ENCODE measurements at places on chromosomes 13 and 19.

- DNase-seq: no peak
Observed at GRCh38 chr19:17468302-17469091, 1.8 kb upstream of the SLC27A1 start.

DNA sequence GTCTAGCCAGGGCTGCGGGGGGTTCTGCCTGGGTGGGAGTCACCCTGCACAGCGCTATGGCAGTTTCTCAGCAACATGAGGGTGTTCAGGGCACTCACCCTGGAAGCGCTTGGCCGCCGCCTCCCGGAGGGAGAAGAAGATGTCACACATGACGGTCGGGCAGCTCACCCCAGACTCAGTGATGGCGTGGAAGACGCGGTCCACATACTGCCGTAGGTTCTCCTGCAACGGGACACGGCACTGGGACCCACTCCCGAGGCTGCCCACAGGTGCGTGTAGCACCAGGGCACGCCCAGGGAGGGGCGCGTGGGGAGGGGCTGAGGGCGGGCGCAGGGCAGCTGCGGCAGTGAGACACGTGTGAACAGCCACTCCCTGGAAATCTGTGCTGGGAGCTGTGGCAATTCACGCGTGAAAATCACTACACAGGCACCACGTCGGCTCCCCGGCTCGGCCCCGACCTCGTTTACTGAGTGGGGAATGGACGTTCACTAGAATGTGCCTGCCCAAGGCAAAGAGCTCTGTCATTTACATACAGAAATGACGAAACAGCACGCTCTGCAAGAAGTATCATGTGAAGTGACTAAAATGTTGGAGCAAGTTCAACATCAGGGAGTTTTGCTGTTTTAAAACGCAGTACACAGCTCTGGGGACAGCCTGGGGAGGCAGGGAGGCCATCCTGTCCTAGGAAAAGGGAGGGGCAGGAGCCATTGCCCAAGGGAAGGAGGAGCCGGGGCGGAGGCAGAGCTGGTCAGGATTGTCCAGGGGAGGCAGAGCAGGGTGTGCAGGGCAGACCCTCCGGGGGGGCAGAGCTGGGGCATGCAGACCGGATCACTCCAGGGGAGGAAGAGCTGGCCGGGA lies 41.5 kb upstream of the C13orf46 start:
- no peak for DNase-seq

GRCh38 chr19:47239610-47240296 lies 8.8 kb upstream of the BBC3 start:
- DNase-seq: no peak

DNA sequence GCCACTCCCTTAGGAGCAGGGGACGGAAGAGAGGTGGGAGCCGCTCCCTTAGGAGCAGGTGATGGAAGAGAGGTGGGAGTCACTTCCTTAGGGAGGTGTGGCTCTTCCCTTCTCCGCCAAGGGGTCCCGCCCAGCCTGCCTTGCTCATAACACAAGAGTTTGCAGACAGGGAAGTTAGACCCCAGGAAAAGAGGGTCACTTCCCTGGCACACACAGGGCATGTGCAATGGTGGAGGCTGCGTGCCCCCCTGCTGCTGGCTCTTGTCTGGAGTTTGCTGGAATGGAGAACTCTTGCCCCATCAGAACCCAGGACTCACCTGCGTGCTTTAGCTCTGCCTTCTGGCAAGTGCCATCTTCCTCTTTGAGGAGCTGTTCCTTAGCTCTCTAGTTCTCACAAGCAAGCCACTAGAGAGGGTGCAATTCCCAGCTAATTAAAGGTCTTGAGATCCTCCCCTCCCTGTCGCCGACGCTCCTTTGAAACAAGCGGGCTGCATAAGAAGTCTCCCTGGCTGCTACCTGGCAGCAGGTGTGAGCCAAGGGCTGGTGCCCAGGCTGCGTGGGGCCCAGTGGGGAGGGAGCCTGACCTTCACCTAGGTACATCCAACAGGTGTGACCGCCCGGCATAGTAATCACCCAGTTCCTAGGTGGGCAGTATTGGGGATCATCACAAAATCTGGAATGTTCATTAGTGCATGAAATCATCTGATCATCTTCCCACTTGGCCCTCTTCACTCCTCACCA lies 281.6 kb downstream of the ZNF536 start:
- DNase-seq: no peak

DNA sequence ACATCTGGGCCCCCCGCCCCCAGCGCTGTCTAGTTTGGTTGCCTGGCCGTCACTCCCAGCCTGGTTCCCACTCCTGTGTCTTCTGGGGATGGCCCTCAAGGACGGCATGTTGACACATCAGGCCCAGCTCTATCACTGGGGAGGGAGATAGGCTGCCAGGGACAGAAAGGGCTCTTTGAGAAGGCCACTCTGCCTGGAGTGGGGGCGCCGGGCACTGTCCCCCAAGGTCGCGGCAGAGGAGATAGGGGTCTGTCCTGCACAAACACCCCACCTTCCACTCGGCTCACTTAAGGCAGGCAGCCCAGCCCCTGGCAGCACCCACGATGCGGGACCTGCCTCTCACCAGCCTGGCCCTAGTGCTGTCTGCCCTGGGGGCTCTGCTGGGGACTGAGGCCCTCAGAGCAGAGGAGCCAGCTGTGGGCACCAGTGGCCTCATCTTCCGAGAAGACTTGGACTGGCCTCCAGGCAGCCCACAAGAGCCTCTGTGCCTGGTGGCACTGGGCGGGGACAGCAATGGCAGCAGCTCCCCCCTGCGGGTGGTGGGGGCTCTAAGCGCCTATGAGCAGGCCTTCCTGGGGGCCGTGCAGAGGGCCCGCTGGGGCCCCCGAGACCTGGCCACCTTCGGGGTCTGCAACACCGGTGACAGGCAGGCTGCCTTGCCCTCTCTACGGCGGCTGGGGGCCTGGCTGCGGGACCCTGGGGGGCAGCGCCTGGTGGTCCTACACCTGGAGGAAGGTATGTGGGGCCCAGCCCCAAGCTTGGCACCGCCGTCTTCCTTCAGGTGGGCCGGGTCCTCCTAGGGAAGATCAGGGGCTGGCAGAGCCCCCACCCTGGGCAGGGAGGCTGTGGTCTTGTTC lies at the start of gene AMH:
TSS of gene AMH (plus strand) at position 314 of the 857 bp plus-strand sequence. CDS start at position 324, 10 bp downstream.
- DNase-seq: no peak

DNA sequence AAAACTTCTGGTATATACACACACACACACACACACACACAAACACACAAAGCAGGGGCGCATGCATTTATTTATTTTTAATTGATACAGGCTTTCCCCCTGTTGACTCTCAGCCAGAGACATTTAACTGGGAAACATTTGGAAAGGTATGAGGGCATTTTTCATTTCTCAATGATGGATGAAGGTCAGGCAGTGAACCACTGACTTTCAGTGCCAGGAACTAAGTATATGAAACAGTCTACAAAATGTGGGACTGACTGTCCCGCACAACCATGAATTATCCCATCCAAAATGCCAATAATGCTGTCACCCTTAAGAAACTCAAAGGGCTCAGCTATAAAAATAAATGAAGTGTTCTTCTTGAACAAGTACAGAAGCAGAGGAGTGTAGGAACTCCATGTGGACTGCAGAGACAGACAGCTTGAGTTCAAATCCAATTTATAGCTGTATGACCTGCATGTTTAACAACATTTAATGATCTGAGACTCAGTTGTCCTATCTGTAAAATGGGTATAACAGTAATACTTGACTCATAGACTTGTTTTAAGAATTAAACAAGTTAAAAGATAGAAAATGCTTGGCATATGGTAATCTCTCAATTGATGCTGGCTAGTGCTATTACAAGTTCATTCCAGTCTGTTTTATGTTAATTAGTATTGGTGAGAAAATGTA lies 25.0 kb upstream of the INTS6 start:
- no peak for DNase-seq

- DNase-seq: no peak
Observed at GRCh38 chr13:54185101-54185500, 1156.5 kb downstream of the OLFM4 start.

GRCh38 chr13:50757008-50757407 lies 86.5 kb downstream of the DLEU7 start:
- DNase-seq: no peak

DNA sequence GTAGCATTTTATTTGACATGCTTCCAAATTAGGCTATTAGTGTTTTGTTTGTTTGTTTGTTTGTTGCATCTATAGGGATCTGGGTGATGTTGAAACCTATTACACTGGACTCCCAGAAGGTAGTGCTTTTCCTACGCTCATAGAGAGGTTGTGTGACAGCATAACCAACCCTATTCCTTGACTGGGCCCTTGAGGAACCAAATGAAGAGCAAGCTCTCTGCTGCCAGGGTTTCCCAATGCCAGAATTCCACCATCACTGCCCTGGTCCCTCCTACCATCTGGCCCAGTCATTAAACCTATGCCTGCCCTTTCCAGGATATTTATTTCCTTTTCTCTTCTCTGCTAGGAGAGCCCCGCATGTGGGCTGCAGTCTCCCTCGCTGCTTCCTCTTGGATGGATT lies 210.6 kb downstream of the IRS2 start:
- DNase-seq: no peak

DNA sequence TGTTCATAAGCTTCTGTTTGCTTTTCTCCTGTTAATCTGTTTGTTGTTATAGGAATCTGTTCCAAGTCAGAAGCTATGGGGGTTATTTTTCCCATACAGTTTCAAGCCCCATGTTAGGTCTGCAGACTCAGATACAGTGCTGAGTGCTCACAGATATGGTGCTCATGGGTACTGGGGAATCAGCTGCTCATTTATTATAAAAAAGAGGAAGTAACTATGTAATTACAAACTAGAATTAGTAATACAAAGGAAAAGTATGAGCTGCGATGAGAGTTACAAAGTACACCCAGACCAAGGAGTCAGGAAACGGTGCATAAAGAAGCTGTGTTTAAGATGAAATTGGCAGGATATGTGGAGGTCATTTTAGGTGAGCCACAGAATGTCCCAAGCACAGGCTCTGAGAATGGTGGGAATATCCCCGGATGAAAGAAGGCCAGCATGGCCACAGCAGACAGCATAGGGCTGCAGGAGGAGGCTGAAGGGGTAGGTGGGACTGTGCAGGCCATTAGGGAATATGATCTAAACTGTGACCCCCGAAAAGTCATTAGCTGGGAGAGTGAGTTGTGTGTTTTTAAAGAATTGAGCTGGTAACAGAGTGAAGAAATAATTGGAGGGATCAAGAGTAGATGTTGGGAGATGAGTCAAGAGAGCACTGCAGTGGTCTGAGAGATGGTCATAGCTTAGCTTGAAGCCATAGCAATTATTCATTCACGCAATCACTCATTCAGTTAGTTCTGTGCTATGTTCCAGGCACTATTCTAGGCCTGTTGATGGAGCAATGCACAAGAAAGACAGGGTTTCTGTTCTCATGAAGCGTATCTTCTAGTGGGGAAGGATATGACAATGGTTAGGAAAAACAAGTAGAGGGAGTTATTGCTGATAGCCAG lies 177.4 kb upstream of the UBL3 start:
- DNase-seq: no peak

GRCh38 chr13:46565808-46566750 lies 13.1 kb downstream of the LRCH1 start:
- DNase-seq: no peak

GRCh38 chr19:35509861-35510625 lies 3.4 kb downstream of the DMKN start:
- DNase-seq: peak; percentile 50

GRCh38 chr19:18469069-18469846 lies 31.3 kb upstream of the ISYNA1 start:
- no peak for DNase-seq

DNA sequence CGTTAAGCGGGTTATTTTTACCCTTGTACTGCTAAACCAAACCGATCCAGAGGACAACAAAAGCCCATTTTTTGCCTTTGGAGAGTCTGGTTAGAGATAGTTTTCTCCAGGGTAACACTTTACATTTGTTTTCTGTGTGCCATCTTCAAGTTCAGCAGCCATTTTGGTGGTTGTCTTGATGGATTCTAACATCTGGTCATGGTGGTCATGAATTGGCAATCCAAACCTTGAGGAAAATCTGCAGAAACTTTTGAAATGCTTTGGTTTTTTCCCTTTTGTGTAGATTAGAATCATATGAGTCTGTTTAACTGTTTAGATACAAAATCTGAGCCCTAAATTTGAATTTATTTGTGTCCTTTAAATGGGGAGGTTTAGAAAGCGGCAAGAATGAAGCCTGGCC lies 16.6 kb downstream of the HNRNPM start:
- no peak for DNase-seq

DNA sequence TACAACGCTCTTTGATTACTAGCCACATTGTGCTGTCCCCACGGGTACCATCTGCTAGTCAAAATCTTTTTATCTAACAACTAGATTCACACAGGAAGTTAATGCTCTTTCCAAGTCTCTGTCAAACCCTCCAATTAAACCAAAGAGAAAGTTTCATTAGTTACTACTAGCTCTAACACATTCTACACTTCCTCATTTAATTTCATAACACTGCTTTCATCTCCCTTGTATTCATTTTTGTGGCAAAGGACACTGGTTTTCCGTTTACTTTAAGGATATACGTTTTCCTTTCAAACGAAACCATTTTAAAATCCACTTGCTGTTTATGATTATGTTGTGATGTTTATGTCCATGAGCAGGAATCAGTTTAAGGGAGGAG lies 5.3 kb downstream of the DYRK1B start:
- DNase-seq: no peak

All from stimulated activated CD8-positive, alpha-beta memory T cell treated with anti-CD3 and anti-CD28 coated beads, Interleukin-7, amount 100 ng/mL, for 48 hours (primary cell).